ENCODE measurements at places on chromosomes 5 and 9.

DNA sequence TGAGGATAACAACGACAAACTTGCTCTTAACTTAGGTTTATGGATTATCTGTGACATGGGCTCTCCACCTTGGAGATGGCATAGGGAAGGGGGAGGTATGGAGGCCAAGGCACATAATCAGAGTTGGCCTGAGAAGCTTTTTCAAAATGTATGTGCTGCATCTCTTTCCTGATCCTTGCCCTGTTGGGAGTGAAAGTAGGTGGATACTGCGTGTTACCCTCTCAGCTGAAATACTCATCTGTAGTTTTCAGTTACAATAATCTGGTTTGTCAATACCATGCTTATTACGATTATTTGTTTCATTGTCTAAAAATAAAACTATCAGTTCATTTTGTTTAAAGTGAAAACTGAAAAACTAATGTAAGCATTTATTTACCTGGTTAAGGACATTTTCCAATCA is 86.7 kb downstream of the SLC44A1 start:
- no peak overlapping the region for H3K4me3 ChIP-seq
- DNase-seq: no peak
- H3K27me3 ChIP-seq: no peaks in the 10 kb centered on the region
- H3K4me1 ChIP-seq: no peaks in the 10 kb centered on the region
- no peak overlapping the region for H3K27ac ChIP-seq

GRCh38 chr9:82206490-82206889 is 217.9 kb downstream of the SPATA31D1 start:
- H3K27ac ChIP-seq: no peak overlapping the region
- DNase-seq: no peak
- no peaks in the 10 kb centered on the region for H3K4me1 ChIP-seq
- H3K27me3 ChIP-seq: no peaks in the 10 kb centered on the region
- H3K4me3 ChIP-seq: no peak overlapping the region
- H3K36me3 ChIP-seq: no peaks in the 10 kb centered on the region

DNA sequence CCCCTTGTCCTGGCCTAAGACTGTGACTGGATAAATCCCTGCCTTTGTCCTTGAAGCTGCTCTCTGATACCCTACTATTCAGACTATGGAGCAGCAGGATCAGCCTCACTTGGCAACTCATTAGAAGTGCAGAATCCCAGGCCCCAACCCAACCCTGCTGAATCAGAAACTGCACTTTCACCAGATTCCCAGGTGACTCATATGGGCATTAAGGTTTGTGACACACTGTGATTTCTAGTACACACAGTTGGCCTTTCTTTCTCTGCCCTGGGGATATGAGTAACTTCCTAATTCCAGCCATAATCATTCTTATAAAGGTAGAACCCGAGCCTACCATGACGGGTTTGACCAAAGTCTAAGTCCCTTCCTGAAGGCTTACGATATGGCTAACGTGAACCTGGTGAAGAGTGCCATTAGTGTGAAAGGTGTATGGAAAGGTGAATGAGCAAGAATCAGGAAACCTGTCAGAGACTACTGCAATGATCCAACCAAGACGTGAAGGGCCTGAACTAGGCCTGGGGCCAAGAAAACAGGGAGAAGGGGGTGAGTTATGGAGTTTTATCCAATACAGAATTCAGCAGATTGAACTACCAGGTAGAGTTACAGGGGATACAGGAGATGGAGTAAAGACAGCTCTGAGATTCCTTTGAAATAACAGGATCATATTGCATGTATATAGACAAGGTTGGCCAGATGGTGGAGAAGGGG is 533.0 kb downstream of the BNC2 start:
- peaks cover 81% of the 10 kb centered on the region for H3K27me3 ChIP-seq
- DNase-seq: no peak
- H3K4me3 ChIP-seq: no peak overlapping the region
- H3K36me3 ChIP-seq: no peaks in the 10 kb centered on the region
- H3K27ac ChIP-seq: no peak overlapping the region

GRCh38 chr9:134539586-134540194 is 101.9 kb upstream of the COL5A1 start:
- DNase-seq: no peak
- H3K4me1 ChIP-seq: no peaks in the 10 kb centered on the region
- peak overlapping the region; percentile 65 for H3K27ac ChIP-seq
- no peaks in the 10 kb centered on the region for H3K27me3 ChIP-seq

DNA sequence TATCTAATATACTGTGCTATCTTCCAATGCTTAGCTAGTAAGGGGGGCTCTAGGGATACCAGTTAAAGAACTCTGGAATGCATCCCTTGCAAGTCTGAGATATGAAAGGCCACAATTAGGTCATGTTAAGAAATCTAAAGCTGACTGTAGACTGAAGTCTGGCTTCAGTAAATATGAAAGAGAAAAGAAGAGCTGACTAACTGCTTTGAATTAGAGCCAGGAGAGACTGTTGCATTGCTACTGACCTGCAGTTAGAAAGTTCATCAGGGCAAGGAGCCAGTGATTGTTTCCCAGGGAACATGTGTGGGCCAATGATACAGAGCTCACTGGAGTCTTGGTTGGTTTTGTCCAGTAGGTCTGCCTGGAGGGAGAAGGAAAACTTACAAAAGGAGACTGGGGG is 472.1 kb upstream of the TNC start:
- no peak overlapping the region for H3K27ac ChIP-seq
- no peak for DNase-seq
- no peak overlapping the region for H3K4me3 ChIP-seq
- H3K36me3 ChIP-seq: no peaks in the 10 kb centered on the region

- DNase-seq: no peak
- no peak overlapping the region for H3K4me3 ChIP-seq
- peaks cover 4% of the 10 kb centered on the region for H3K4me1 ChIP-seq
- H3K27ac ChIP-seq: no peak overlapping the region
- no peaks in the 10 kb centered on the region for H3K36me3 ChIP-seq
These were observed 173.9 kb downstream of the GNAQ start for GRCh38 chr9:77857513-77858259.

- no peak for DNase-seq
- no peaks in the 10 kb centered on the region for H3K27me3 ChIP-seq
- peak overlapping the region; percentile 90 for H3K27ac ChIP-seq
These were observed 186.8 kb upstream of the KLF9 start for GRCh38 chr9:70601000-70601951.

- H3K4me1 ChIP-seq: no peaks in the 10 kb centered on the region
- H3K36me3 ChIP-seq: no peaks in the 10 kb centered on the region
- H3K27ac ChIP-seq: no peak overlapping the region
- H3K27me3 ChIP-seq: no peaks in the 10 kb centered on the region
- no peak for DNase-seq
These were observed 467.9 kb upstream of the DAB2 start for GRCh38 chr5:39892708-39893107.

GRCh38 chr5:32504989-32505596 is 60.6 kb upstream of the ZFR start:
- H3K4me3 ChIP-seq: no peak overlapping the region
- no peaks in the 10 kb centered on the region for H3K27me3 ChIP-seq
- peak overlapping the region; percentile 9 for H3K27ac ChIP-seq
- no peaks in the 10 kb centered on the region for H3K36me3 ChIP-seq
- DNase-seq: no peak

DNA sequence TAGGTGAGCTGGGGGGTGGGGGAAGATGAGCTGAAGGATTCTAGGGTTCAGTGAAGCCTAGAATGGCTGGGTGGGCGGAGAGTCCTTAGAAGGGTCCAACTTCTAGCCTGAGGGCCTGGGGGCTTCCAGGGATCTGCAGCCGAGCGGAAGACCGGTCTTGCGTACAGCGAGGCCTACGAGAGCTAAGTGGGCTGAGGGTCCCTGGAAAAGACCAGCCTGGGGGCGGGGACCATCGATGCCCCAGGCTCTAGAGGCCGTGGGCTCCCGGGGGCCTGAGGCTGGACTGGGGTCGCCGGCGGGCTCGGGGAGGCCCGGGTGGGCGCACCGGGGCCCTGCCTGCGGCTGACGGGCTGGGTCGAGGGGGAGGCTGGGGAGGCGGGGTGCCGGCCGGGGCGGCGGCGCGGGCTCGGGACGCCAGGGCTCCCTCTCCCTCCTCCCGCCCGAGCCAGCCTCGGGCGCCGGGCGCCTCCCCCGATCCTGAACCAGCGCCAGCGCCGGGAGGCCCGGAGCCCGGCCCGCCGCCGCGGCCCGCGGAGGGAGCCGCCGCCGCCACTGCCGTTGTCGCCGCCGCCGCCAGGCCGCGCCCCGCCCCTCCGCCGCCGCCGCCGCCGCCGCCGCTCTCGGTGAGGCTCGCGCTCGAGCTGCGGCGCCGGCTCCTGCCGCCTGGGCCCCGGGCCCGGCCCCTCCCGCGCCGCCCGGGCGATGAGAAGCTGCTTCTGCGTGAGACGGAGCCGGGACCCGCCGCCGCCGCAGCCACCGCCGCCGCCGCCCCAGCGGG is at the start of gene MVB12B:
TSS of gene MVB12B (plus strand) at position 602 of the 778 bp plus-strand sequence. CDS start at position 703, 101 bp downstream.
- no peaks in the 10 kb centered on the region for H3K27me3 ChIP-seq
- peaks cover 6% of the 10 kb centered on the region for H3K4me1 ChIP-seq
- H3K4me3 ChIP-seq: peak within 1 kb of the TSS; percentile 72
- no peak for DNase-seq
- H3K36me3 ChIP-seq: no peaks in the 10 kb centered on the region

GRCh38 chr5:139523635-139524445 is 37.3 kb upstream of the UBE2D2 start:
- peaks cover 31% of the 10 kb centered on the region for H3K4me1 ChIP-seq
- H3K27me3 ChIP-seq: no peaks in the 10 kb centered on the region
- H3K4me3 ChIP-seq: no peak overlapping the region
- no peak for DNase-seq
- H3K27ac ChIP-seq: no peak overlapping the region

DNA sequence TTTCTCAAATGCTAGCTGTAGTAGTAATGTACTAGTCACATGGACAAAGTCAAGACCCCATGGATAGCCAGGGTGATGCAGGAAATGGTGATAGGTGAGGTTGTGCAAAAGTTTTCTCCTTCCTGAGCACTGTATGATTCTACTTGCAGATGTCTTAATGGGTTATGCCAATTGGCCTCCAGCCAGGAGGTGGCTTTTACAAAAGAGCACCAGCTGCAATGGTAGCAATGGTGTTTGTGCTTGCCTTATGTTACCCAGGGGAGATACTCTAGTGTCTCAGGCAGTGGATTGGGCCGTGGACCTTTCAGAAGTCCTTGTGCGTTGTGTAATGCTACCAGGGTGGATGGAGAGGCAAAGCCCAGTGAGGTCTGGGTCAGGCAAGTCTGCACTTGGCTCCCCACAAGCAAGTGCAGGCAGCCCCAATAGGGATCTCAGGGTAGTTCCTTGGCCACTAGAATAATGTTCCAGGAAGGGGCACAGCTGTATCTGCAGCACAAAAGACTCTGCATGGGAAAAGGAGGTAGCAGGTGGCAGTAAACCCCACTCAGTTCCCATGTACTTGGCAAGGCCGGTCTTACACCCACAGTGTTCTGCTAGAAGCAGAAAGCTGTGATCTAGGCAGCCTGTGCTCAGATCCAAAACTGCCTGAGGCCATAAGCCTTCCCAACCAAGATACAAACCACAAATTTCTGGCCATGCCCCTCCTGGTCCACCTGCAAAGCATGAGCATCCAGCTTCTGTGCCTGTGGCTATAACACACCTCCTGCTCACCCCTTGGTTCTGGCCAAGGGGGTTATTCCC is 46.4 kb upstream of the EDIL3 start:
- H3K27ac ChIP-seq: no peak overlapping the region
- no peak for DNase-seq
- no peaks in the 10 kb centered on the region for H3K27me3 ChIP-seq
- H3K36me3 ChIP-seq: no peaks in the 10 kb centered on the region
- H3K4me1 ChIP-seq: peaks cover 19% of the 10 kb centered on the region
- H3K4me3 ChIP-seq: no peak overlapping the region

- peaks cover 21% of the 10 kb centered on the region for H3K27me3 ChIP-seq
- no peak for DNase-seq
- H3K4me3 ChIP-seq: peak overlapping the region; percentile 53
- H3K4me1 ChIP-seq: peaks cover 29% of the 10 kb centered on the region
These were observed 2.0 kb downstream of the KCNN2 start for GRCh38 chr5:114363837-114364236.

DNA sequence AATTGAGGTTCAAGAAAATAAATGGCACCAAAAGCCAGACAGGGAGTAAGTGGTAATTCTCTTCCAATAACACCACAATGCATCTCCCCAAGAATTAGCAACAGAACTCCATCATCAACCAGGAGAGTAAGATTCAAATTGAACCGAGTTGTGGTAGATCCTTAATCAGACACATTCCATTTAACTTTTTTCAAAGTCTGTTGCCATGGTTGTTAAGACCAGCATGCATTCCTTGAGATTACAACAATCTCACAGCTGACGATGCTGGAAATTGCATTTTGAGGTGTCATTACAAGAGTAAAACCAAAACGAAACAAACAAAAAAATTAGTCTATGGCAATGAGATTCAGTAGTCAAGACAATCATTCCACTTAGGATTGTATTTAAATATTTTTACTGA is 78.9 kb upstream of the ZNF462 start:
- H3K27me3 ChIP-seq: no peaks in the 10 kb centered on the region
- H3K4me1 ChIP-seq: no peaks in the 10 kb centered on the region
- no peak overlapping the region for H3K4me3 ChIP-seq

GRCh38 chr9:106304401-106304920 is 558.5 kb upstream of the ZNF462 start:
- H3K27me3 ChIP-seq: no peaks in the 10 kb centered on the region
- no peaks in the 10 kb centered on the region for H3K36me3 ChIP-seq
- H3K4me1 ChIP-seq: no peaks in the 10 kb centered on the region
- no peak for DNase-seq

DNA sequence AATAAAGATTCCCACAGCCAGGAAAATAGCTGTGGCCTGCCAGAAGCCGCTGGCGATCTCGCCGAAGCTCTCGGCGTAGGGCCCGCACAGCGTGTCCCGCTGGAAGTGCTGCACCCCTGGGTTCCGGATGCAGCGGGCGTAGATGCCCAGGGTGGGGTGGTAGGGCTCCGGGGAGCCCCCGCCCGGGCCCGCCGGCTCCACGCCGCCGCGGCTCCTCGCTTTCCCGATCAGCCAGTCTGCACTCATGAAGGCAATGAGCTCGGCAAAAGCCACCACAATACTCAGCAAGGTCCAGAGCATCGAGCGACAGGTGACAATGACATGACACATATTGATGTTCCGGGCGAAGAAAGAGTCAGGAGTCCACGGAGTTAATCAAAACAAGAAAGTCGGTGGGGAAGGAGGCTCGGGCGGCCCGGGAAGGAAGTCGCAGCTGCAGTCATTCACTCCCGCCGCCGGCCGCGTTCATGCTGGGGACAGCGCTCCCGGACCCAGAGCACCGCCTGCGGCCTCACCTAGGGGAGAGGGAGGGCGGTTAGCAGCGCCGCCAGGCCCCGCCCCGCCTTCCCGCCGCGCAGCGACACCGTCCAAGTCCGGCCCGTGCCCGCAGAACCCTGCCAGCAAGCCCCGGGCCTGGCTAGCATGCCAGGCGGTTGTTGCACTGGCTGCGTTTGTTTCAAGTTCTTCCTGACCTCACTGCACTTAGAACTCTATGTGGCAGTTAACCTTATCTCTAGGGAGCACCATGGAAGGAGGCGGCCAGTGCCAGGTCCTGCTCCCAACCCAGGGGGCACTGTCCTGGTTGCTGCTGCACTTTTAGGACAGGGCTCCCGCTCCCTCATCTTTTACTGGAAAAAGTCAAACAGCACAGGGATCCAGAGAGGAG is 138.4 kb downstream of the LHFPL2 start:
- no peaks in the 10 kb centered on the region for H3K27me3 ChIP-seq
- DNase-seq: no peak
- H3K4me3 ChIP-seq: peak overlapping the region; percentile 63
- H3K4me1 ChIP-seq: peaks cover 24% of the 10 kb centered on the region

Data from esophagus squamous epithelium (tissue), 5 donors.